ENCODE measurements at places on chromosomes 3 and 15.

GRCh38 chr3:107430996-107431245 lies 53.7 kb downstream of the CCDC54 start:
- DNase-seq: peak; percentile 39

GRCh38 chr15:99708563-99708962 lies 24.7 kb downstream of the LYSMD4 start:
- no peak for DNase-seq

- DNase-seq: peak; percentile 44
Observed at GRCh38 chr3:12875857-12876836, 34.8 kb upstream of the RPL32 start.

DNA sequence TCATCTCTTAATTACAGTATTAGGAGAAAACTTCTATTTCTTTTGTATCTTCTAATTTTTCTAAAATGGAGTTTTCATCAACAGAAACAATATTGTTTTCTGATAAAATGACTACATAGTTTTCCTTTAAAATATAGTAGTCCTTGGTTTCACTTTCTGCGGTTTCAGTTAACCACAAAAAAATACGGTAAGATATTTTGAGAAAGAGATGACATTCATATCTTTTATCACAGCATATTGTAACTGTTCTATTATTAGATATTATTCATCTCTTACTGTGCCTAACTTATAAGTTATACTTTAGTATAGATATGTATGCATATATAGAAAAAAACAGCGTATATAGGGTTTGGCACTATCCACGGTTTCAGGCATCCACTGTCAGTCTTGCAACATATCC lies 2.3 kb downstream of the B4GALT4 start:
- DNase-seq: no peak

- no peak for DNase-seq
Observed at GRCh38 chr15:68629519-68630210, 50.9 kb downstream of the CORO2B start.

- DNase-seq: no peak
Observed at GRCh38 chr3:182959474-182960350, 20.6 kb downstream of the DCUN1D1 start.

DNA sequence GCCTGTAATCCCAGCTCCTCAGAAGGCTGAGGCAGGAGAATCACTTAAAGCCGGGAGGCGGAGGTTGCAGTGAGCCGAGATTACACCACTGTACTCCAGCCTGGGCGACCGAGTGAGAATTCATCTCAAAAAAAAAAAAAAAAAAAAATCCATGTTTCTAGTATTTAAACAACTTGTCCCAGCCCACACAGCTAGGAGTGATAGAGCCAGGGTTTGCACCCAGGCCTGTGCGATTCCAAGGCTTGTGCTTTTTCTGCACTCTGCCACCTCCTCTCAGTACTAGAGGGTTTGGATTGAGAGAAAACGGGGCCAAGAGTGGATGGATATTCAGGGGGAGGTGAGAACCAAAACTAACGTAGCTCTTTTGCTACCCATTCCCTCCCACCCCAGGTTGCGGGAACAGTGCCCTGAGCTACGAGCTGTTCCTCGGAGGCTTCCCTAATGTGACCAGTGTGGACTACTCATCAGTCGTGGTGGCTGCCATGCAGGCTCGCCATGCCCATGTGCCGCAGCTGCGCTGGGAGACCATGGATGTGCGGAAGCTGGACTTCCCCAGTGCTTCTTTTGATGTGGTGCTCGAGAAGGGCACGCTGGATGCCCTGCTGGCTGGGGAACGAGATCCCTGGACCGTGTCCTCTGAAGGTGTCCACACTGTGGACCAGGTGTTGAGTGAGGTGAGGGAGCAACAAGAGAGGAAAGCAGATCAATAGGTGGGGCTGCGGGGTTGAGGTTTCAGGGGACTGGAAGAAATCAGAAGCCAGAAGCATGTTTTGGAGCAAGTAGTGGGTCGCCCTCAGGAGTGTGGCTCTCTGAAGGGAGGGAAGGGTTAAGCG lies 4.1 kb downstream of the CAMK2N2 start:
- no peak for DNase-seq

- DNase-seq: no peak
Observed at GRCh38 chr15:89115547-89115946, 27.3 kb downstream of the ABHD2 start.

All from germinal center (tissue), 1 donor.